NCI-H446 (cell line): ENCODE measurements at places on chromosomes 2 and 18.
A peak's percentile ranks its signal among the peaks of the same experiment; 100 is the strongest.

- no peak for DNase-seq
Measured at GRCh38 chr2:19244460-19245363, 113.7 kb downstream of the OSR1 start.

- DNase-seq, result no peak
Measured at GRCh38 chr2:238059505-238059904, 1.3 kb upstream of the SCLY start.

- DNase-seq, result no peak
Measured at GRCh38 chr2:30192314-30192713, 39.0 kb upstream of the LBH start.

- DNase-seq, result no peak
Measured at GRCh38 chr2:95719473-95720060, 127.8 kb downstream of the TRIM43 start.

DNA sequence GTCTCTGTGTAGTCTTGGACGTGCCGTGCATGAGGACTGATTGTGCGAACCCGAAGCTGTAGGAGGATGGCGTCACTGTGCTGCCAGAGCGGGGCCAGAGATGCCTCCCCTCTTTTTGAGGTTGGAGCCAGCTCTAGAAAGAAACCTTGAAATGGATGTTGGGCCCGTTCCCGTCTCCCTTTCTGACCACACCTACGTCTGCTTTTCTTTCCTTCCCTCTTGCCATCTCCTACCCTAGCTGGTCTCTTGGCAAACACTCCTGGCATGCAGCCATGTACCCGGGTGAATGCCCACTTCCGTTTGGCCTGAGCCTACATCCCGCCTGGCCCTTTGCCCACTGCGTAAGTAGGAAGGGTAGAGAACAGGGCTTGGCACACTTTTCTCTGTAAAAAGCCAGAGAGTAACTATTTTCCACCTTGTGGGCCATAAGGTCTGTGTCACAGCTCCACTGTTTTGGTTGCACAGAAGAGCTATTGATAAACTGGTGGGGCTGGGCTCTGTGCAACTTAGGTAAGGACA is 37.4 kb downstream of the SH3BP4 start:
- DNase-seq, result peak; percentile 99

GRCh38 chr2:78061301-78061700 is 539.1 kb upstream of the LRRTM4 start:
- no peak for DNase-seq

DNA sequence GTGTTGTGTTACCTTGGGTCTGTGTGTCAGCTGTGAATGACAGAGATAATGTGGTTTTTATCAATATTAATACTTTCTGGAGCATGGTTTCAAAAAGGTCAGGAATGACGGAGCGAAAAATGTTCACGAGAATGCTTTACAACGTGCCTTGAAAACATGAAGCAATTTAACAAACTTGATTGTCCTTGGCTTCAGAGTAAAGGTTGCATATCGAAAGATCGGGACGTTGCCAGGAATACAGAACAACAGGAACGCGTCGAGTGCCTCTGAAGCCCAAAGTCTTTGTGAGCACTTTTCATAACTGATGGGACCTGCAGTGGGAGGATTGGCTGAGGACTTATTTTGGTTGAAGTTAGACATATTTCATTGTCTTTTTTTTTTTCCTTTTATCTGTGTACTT is 206.1 kb downstream of the ZNF407 start:
- DNase-seq, result no peak

- no peak for DNase-seq
Measured at GRCh38 chr18:79581911-79582310, 97.7 kb upstream of the CTDP1 start.

- no peak for DNase-seq
Measured at GRCh38 chr18:11425211-11425610, 184.2 kb upstream of the SLC35G4 start.

- DNase-seq, result peak; percentile 12
Measured at GRCh38 chr2:147541314-147541713, 303.5 kb upstream of the ACVR2A start.

DNA sequence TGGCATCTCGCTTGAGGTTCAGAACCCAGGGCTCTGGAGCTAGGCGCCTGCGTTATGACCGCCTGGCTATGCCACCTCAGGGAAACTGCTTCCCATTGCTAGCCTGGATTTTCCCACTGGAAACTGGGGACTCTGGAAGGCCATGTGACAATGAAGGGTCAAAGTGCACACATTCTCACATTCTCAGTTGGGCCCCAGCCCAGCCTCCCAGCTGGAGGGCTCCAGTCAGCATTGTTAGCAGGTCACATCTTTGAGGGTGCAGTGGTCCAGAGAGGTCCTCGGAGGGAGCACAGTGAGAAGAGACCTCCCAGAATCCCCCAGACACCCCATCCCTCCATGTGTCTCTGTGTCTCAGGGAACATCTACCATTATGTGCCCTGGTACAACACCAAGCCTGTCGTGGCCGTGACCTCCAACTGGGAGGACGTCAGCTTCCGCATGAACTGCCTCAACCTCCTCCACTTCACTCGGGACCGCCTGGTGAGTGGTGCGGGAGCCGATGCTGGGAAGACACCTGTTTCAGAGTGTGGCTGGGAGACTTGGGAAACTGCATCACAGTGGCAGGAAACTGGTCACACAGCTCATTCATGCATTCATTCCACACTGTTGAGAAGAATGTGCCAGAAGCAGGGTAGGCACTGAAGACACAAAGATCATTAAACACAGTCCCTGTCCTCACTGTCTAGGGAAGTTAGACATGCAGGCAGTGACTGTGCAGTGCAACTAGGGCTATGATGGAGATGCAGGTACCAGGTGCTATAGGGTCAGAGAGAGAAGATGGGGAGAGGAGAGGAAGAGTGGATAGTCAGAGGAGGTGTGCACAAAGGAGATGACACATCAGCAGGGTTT is 41.6 kb downstream of the FER1L5 start:
- DNase-seq, result no peak

DNA sequence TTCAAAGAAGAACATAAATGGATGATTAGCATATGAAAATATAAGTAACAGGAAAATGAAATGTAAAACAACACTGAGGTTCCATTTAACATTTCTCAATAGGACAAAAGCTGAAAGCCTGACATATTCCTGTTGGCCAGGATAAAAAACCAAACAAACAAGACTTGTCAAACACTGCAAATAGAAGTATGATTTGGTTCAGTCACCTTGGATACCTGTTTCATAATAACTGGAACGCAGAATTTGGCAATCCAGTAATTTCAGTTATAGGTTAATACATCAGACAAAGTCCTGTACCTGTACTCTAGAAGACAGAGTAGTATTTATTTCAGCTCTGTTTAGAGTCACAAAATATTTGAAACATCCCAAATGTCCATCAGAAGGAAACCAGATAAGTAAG is 16.5 kb upstream of the EVA1A start:
- DNase-seq, result no peak

GRCh38 chr2:47784352-47784851 is 1.5 kb downstream of the MSH6 start:
- no peak for DNase-seq

DNA sequence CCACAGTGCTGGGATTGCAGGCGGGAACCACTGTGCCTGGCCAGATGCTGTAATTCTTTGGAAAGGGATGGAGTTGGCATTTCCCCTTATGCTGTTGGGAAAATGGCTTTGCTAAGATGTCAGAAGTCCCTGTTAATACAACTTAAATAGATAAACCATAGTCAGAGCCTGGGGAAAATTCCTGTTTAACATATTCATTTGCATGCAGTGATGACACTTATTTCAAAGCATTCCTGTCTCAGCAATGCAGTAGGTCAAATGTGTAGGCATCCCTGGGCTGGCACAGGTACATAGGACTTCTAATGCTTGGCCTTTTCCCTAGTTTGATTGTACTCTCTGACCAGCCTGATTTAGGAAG is 38.6 kb downstream of the RAMP1 start:
- DNase-seq, result no peak

GRCh38 chr2:104733226-104733943 is 120.5 kb upstream of the POU3F3 start:
- no peak for DNase-seq

- no peak for DNase-seq
Measured at GRCh38 chr2:120830096-120830830, 94.6 kb downstream of the GLI2 start.

- DNase-seq, result no peak
Measured at GRCh38 chr2:160232905-160233475, 32.9 kb upstream of the ITGB6 start.

- no peak for DNase-seq
Measured at GRCh38 chr2:38259311-38259710, 117.8 kb downstream of the ATL2 start.

- no peak for DNase-seq
Measured at GRCh38 chr18:44737623-44738022, 56.9 kb downstream of the SETBP1 start.

GRCh38 chr2:138403431-138403927 is 98.1 kb upstream of the SPOPL start:
- no peak for DNase-seq

- DNase-seq, result peak; percentile 27
Measured at GRCh38 chr2:120831086-120831485, 95.4 kb downstream of the GLI2 start.

GRCh38 chr2:123514613-123515207 is 510.4 kb upstream of the CNTNAP5 start:
- DNase-seq, result no peak

DNA sequence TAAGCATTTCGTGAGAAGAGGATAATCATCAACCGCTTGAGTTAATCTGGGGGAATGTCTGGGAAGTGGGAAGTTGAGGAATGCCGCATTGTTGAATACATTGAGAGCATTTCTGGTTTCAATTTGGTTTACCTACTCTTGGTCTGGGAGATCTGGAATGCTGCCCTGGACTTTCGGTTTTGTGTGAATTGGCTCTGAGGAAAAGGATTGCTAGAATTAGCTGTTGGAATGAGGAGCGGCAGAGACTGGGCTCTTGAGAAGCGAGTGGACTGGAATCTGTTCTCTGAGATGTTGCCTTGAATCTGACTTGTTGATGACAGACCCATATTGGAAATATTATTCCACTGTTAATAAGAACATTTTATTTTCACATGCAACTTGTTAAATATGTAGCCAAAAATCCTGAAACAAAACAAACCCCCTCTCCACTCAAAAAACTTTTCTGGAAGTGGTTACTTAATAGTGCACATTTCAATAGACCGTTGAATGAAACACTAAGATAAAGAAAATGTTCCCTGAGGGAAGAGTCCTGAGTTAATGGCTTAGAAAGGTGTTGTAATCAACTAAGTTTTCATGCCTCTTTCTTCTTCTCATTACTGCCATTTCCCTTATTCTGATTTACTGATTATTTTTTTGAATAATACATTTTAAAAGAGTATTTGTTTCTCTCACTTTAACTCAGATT is 50.8 kb downstream of the PTPRM start:
- no peak for DNase-seq
